ENCODE measurements at places on chromosomes 12 and 14. TPM values are rescaled to one million over a fixed set of nuclear protein-coding genes. Genes with fewer than 3 reads are reported as not detected.

SAMD15 gene
- total RNA-seq: 2.0 TPM

NDUFA12 gene
- 16.9 TPM for total RNA-seq

CLEC2B gene
- total RNA-seq: 16.5 TPM

MMP19 gene
- 11.1 TPM for total RNA-seq

TTC9 gene
- total RNA-seq: 0.45 TPM

GPHB5 gene
- not detected for total RNA-seq

LRRC10 gene
- total RNA-seq: not detected

ASIC1 gene
- 4.9 TPM for total RNA-seq

DTX1 gene
- not detected for total RNA-seq

EGLN3 gene
- total RNA-seq: 0.18 TPM

KCNH3 gene
- 0.08 TPM for total RNA-seq

PTCSC3 gene
- total RNA-seq: not detected

PROX2 gene
- total RNA-seq: not detected

ATN1 gene
- 13.8 TPM for total RNA-seq

GPR137C gene
- 0.49 TPM for total RNA-seq

KRT5 gene
- total RNA-seq: not detected

BICDL1 gene
- 1.8 TPM for total RNA-seq

TAS2R20 gene
- total RNA-seq: 1.9 TPM

GLS2 gene
- total RNA-seq: not detected

PPP2R5C gene
- 114 TPM for total RNA-seq

GDF3 gene
- total RNA-seq: not detected
